ENCODE measurements at places on chromosomes 16 and 17.

DNA sequence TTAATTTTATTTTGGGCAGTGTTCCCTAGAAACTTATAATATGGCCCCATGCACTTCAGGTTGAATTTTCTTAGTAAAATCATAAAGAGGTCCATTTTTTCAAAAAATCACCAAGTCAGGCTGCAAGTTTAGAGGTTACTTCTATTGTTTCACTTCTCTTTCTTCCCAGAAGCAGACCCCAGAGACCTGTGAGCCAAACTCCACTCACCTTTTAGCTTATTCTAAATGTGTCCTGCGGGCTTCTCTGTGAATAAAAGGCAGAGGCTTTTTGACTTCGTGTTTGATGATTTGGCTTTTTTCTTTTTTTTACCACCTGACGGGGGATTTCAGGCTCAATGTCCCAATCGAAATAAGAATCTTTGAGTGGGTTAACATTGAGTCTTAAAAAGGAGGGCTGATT is 7.4 kb downstream of the PRKCB start:
- no peak for DNase-seq

DNA sequence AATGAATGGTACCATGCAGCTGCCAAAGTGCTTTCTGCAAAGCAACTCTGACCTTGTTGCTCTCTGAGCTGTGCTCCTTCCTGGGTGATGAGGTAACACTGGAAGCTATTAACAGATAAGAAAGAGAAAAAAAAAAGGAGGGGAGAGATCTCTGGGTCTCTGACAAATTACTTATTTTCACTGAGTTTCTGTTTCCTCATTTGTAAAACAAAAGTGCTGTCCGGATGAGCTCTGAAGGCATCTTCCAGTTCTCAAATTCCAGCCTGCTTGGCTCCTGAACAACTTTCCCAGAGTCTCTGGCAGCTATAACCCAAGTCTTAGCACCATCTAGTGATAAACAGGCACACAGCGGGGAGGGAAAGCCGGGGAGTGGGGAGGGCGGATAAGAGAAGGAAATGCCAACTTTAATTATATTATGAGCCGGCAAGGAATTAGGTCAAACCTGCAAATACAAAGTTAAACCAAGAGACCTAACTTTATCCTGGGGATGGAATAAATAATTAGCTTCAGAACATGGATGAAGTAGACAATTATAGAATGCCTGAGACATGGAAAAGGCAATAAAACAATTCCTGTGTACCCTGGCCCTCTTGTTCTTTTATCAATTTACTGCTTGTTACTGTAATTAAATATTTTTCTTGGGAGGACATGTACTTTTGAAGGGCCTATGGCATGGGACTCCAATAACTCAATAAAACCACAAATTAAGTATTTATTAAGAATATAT is 61.3 kb upstream of the KIFC3 start:
- peak; percentile 42 for DNase-seq

- no peak for DNase-seq
Measured at GRCh38 chr17:21680366-21680765, 12.0 kb upstream of the KCNJ18 start.

DNA sequence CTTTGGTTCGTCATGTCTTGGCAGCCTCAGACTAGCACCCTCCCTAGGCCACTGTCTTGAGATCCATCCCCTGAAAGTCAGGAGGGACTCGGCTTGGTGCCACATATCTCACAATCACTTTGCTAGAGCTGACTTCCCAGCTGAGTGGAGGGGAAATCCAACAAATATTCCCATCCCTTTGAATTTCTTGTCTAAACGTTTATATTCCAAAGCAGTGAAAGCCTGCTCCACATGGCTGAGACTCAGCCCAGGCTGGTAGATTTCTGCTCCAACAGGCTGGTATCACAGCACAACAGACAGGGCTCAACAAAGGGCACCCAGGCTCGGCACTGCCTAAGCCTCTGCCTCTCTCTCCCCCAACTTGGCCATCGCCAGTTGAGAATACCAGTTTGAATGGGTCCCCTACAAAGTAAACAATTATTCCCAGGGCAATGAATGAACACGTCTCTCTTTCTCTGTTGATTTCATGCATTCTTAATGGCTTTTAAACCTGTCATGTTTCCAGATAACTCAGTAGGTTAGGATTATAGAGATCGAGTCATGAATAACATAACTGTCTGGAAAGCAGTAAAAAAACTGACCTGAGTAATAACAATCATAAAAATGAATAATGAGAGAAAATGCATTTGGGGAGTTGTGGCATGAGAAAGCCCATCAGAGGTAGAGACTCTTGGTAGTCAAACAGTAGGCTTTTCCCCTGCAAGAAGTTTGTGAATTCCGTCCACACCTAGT is 1.0 kb downstream of the KRT13 start:
- DNase-seq: no peak

GRCh38 chr16:78291604-78292003 is 192.2 kb downstream of the WWOX start:
- no peak for DNase-seq

- DNase-seq: no peak
Measured at GRCh38 chr17:75067856-75068255, 19.9 kb upstream of the SLC16A5 start.

DNA sequence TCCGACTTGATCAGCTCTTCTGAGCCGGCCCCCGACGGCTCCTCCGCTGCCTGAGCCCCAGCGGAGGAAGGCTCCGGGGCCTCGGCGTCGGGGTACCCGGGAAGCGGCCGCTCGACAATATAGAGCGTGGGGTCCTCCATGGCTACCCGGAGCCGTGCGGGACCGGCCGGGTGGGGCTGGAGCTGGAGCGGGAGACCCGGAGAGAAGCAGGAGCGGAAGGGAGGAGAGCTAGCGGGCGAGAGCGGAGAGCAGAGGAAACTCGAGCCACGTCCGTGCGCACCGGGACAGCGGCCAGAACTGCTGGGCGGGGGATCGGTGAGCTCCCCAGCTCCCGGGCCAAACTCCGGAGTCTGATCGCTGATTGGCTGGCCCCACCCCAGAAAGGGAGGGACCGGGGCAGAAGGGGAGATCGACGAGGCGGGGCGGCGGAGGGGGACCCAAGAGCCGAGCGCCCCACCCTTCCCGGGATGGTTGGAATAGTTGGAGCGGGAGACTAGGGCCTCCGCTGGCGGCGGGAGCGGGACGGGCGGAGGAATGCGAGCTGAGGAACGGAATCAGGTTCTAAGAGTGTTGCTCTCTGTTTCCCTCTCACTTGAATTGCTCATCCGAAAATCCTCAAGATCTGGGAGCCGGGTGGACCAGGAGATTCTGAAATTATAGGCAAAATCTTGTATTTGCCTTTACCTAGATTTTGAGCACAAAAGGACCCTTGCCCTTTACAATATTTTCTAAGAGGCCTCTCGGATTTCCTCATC is at the start of gene CAVIN1:
Gene CAVIN1 (minus strand): TSS at position 299 of the 755 bp plus-strand sequence. CDS start 159 bp downstream, at position 140.
- peak; percentile 86 for DNase-seq

GRCh38 chr16:50446861-50447260 is 78.1 kb upstream of the BRD7 start:
- DNase-seq: no peak

DNA sequence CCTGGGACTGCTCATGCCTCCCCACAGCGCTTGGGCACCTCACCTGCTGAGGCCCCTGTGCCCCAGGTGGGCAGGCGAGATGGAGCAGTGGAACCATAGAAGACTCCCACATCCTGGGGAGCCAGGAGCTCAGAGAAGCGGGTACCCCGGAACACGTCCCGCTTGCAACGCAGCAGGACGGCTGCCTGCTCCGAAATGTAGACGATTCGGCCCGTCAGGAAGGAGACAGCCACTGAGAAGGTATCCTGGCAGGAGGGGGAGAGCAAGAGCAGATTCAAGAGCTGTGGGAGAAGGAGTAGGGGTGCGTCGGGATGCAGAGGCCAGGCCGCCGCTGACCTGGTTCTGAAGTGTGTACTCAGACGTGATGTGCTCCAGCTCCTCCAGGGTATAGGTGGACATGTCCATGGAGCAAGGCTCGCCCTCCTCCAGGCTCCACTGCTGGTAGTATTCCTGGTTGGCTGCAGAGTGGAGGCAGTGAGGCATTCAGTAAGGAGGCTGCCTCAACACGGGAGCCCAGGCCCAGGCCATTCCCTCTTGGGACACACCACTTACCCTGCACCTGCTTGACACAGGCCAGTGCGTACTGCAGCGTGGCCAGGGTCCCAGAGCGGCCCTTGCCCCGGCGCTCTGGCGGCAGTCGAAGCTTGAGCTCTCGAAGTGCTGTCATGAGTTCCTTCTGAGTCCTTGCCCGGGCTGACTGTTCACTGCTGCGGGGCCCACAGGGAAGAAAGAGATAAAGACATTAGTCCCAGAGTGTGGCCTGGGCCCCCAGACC is 2.6 kb downstream of the PER1 start:
- no peak for DNase-seq

DNA sequence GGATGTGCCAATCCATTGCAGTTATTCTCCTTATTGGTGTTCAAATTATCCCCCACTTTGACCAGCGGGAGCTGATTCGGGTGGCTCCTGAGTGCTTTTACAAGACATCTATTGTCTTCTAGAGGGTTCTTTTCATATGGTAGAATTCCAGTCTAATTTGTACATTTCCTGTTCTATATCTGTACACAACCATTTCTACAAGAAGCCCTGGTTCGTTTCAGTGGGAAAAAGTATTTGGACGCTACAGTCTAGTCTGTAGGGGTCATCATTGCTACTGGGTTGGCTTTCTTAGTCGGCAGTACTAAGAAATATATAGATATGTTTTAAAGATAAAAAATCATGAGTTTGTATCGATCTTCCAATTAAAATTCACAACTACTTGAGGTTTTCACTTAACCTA is 262.6 kb downstream of the MAP2K6 start:
- DNase-seq: no peak

GRCh38 chr16:86281421-86281820 is 228.9 kb upstream of the FOXF1 start:
- no peak for DNase-seq

DNA sequence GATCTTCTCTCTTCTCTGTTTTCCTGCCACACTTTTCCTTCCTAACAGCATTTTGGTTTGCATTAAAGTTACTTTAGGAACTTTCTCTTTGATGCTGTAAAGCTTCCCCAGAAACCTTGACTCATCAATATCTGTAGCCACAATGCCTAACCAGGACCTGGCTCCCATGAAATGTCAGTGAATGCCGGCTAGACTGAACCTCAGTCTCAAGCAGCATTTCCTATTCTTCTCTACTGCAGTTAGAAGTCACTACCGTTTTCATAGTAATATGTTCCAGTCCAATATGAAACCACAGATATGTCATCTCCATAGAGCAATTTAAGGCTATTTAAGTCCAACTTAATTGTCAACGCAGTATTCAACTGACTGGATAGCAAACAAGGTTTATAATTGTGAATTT is 28.9 kb downstream of the ITFG1 start:
- DNase-seq: no peak

GRCh38 chr16:130533-131173 is 7.8 kb downstream of the NPRL3 start:
- DNase-seq: no peak

DNA sequence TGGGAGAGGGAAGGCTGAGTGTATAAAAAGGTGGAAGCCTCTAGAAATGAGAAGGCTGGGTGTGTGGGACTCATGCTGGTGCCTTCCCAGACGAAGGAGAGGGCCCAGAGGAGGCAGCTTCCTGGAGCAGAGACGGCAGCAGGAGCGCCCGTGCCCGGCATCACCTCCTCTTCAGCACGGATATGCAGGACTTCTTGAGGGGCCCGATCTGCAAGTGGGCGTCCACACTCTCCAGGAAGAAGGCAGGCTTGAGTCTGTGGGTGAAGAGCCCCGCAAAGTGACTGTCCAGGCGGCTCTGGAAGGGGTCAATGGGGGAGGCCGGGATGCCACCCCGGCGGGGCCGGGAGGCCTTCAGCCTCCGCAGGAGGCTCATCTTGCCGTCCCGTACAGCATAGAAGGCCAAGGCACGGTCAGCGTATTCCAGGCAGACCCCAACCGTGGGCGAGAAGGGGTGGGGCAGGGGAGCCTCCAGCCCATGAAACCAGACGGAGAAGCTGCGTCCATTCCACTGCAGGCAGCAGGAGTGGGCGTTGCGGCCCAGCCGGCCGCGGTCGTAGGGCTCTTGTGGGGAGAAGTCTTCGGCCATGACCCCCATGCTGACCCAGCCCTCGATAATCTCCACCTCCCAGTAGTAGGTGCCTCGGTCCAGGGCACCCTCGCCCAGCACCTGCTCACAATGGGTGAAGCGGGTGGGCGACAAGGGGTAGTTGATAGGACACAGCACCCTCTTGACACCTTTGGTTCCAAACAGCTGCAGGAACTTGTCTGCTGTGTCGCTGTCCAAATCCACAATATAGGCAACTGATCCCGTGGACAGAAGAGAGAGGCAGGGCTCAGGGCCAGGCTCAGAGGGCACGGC is 3.8 kb downstream of the TRIM47 start:
- DNase-seq: no peak

GRCh38 chr16:86042393-86042792 is 143.4 kb downstream of the IRF8 start:
- no peak for DNase-seq

- DNase-seq: no peak
Measured at GRCh38 chr17:44977065-44977464, 9.0 kb upstream of the C1QL1 start.

- no peak for DNase-seq
Measured at GRCh38 chr17:36496018-36496789, 9.7 kb downstream of the ZNHIT3 start.

DNA sequence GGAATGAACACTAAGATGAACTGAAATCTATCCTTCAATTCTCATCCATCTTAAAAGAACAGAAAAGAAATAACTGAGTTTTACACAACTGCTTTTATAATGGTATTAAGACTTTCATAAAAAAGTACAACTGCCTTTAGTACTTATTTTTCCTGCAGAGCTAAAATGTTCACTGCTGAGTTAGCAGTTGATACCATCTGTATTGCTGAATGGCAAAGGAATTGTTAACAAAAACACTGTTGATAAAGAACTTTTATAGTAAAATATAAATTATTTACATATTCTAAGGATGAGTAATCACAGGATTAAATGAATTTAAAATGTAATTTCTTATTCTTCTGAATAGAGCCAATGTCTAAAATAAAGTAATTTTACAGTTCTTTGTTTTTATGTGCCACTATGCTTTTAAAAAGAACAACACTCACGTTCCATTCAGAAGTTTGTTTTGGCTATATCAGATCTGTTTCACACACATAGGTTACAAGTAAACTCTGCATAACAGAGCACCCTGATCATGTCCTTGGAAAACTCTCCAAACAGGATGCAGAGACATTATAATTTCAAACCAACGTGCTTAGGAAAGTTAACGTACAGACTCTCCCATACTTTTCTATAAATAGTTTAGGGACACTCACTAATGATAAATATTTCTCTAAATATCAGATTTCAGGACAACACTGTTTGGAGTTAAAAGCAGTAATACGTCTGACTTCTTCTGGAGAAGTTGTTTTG is 151.1 kb downstream of the ITFG1 start:
- DNase-seq: no peak

GRCh38 chr17:1031711-1032110 is 34.8 kb downstream of the TIMM22 start:
- DNase-seq: no peak

GRCh38 chr17:37039269-37039668 is 90.5 kb downstream of the AATF start:
- no peak for DNase-seq

- no peak for DNase-seq
Measured at GRCh38 chr17:43854498-43854897, 7.5 kb downstream of the CD300LG start.

All from foreskin keratinocyte (primary cell).